ENCODE measurements at places on chromosomes 12 and 14. TPM values are rescaled to one million over a fixed set of nuclear protein-coding genes. Genes with fewer than 3 reads are reported as not detected.

GRCh38 chr12:67640863-67641262 is 7.7 kb upstream of the DYRK2 start:
- no peak for DNase-seq

Gene CDC42BPB
- 73.5 TPM for polyA plus RNA-seq

- no peak for DNase-seq
Measured at GRCh38 chr12:54858562-54858961, 4.2 kb downstream of the MUCL1 start.

DNA sequence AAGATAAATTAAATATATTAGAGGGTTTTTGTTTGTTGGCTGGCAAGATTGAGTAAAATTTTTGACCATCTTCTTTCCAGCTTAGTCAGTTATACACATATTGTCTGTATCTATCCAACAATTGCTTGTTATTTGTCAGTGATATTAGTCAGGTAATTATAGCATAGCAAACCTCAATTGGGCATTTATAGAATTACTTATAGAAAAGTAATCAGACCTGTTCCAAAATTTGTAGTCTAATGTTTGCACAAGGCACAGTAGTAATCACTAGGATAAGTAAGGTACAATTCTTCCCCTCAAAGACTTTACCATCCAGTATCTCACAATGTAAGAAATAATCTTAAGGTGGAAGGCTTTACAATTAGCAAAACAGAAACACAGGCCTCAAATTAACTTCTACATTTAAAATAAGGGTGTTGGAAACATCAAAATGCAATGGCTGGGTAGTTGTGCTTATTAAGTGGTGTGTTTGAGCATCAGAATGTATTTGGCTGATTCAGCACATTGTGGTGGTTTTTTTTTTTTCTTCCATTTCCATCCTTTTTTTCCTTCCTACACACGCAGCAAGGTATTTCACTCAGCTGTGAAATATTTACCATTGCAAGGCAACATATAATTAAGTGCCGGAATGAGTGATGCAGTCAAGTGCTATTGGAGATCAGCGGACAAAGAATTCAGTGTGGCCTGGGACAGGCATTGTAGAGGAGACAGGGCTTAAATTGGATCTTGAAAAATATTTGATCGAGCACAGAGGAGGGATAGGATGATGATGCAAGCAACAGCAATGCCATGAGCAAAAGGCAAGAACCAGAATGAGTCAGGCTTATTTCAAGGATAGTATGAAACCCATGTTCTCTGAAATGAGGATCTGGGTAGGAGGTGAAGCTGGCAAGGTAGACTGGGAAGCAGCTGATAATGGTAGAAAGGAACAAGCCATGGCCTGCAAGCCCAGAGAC is 178.2 kb downstream of the AKAP6 start:
- no peak for DNase-seq

- DNase-seq, result no peak
Measured at GRCh38 chr12:104063712-104064030, 660 bp upstream of the HCFC2 start.

DNA sequence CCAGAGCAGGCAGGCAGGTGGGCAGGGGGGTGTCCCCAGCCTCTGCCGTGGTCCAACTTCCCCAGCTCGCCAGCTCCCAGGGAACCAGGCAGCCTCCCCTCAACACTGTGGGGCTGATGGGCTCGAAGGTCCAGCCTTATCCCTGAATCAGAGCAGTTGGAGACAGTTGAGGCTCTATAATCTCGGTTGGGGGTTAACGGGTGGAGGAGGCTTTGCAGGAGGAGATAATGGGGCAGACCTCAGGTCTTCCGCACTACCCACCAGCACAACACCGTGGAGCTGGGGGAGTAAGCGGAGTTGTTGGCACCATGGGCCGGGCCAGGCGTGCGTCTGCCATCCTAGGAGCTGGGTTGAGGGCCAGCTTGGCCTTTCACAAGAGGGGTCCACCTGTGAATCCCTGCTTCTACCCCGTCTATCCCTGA is 13.9 kb upstream of the HDAC7 start:
- DNase-seq, result no peak

DNA sequence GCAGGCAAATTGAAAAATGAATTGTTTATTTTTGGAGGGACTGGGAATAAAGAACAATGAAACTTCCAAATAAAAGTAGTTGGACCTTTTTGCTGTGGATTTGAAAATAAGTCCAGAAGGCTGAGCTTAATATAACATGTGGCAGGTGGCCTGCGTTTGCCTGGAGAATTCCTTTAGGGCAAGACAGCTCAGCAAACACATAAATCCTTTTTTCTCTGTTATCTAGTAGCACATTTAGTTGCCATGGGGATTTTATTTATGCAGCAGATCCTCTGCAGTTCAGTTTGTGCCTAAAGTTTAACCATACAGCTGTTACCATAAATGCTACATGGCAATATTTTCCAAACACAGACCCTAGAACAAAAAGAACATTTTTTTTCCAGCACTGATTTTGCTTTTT is 180.0 kb downstream of the NPAS3 start:
- no peak for DNase-seq

- DNase-seq, result no peak
Measured at GRCh38 chr14:90778571-90779255, 37.5 kb downstream of the TTC7B start.

DNA sequence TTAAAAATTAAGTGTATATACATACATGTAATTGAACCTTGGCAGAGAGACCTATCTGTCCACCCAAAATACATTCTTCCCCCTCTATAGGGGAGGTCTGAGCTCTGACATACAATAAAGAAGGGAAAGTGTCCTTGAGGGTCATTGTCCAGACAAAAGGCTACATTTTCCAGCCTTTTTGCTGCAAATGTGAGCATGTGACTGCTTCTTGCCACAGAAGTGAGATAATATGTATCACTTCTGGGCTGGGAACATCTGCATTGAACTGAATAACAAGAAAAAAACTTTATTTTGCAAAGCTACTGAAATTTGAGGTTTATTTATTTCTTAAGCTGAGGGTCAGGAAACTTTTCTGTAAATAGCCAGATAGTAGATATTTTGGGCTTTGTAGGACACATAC is 131.3 kb downstream of the TBC1D30 start:
- no peak for DNase-seq

Gene SERPINA10
- not detected for polyA plus RNA-seq

Gene ADAMTS20
- 2.1 TPM for polyA plus RNA-seq

Gene PTPRB
- polyA plus RNA-seq, result 0.14 TPM

Gene CMA1
- polyA plus RNA-seq, result not detected

DNA sequence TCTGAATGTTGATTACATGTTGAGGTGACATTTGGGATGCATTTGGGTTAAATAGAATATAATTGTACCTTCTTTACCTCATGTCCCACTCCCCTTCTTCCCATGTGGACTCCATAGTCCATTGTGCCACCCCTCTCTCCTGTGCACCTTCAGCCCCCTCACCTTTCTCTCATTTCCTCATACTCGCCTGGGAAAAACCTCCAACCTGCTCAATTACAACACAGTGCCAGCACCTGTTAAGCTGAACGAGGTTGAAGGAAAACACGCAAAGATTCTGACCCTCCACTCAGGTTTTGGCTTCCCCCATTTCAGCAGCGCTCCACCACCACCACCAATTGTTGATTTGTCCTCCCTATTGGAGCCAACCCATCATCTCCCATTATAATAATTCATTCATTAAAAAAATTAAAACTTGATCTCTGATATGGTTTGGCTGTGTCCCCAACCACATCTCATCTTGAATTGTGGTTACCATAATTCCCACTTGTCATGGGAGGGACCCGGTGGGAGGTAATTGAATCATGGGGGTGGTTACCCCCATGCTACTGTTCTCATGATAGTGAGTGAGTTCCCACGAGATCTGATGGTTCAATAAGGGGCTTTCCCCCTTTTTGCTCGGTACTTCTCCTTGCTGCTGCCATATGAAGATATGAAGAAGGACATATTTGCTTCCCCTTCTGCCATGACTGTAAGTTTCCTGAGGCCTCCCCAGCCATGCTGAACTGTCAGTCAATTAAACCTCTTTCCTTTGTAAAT is 33.7 kb upstream of the PPP2R5C start:
- no peak for DNase-seq

DNA sequence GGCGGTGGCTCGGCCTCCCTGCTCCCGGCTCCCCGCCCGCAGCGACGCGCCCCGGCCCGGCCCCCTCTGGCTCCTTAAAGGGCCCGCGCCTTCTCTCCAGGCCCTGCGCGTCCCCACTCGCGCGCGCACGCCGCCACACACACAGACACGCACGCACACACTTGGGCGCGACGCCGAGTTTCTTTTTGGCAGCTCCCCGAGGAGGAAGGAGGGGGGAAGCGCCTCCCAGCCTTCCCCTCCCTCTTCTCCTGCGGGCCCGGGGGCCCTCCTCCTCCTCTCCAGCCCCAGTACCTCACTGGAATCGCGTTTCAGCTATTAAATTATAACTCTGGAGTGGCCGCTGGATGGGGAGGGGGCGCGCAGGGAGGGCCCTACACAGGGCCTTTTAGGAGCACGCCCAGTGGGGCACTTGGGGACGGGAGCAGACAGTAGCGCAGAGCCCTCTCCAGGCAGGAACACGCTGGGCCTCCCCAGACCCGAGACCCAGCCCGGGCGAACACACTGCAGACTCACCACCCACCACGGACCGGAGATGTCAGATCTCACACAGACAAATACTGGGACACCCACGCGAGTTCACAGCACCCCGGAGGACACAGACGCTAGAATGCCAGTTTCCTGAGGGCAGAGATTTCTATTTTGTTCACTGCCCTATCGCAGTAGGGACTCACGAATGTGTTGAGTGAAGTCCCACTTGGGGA is 411 bp upstream of the NCOR2 start:
- peak; percentile 77 for DNase-seq

DNA sequence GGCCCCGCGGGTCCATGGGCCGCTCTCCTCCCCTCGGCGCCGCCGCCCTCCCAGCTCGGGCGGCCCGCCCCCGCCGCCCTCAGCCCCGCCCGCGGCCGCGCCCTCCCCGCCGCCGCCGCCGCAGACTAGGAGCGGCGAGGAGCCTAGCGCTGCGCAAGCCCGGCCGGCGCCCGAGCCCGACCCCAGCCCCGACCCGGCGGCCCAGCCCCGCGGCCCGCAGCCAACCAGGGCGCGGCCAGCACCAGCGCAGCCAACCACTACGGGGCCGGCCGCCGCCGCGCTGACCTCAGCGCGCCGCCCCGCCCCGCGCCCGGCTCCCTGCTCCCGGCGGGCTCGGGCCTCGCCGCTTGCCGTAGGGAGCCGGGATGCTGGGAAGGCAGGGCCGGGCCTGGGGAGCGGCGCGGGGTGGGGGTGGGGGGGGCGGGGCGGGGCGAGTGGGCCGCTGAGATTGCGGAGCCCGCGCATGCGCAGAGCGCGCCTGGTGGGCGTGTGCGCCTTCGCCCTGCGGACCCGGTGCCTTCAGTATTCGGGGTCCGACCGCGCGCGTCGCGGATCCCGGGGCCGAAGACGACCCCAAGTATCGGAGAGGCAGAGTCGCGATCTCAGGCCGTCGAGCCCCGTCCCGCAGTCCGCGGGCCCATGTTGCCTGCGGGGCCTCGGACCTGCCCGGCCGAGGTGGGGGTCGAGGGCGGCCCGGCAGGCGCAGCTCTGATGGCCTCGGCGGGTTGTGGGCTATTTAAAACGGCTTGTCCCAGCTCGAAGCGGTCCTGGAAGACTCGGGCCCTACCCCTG is at the start of gene CDC42BPB:
TSS of gene CDC42BPB (minus strand) at position 178 of the 792 bp plus-strand sequence. CDS start 376 bp downstream, outside the sequence.
- DNase-seq, result peak; percentile 46

Gene HNF1A
- polyA plus RNA-seq, result not detected

GRCh38 chr12:56391721-56392120 is 29.1 kb upstream of the APOF start:
- DNase-seq, result no peak

DNA sequence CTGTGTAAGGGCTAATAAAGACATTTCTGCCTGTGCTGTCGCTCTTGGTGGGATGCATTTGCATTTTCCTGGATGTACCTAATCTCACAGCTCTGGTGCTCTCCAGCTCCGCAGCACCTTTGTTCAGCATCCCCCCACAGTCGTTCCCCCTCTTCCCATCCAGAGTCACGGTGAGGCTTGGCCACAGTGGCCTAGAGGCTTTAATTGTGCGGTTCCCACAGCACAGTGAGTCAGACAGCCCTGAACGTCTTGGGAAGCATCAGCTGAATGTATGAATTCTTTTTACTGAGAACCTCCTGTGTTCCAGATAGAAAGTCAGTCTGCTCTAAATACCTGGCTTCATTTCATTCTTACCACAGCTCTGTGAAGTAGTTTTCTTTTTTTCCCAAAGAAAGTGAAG is 28.7 kb downstream of the MLXIP start:
- no peak for DNase-seq

Gene RNASE7
- polyA plus RNA-seq, result not detected

Gene SLC4A8
- 8.6 TPM for polyA plus RNA-seq

GRCh38 chr12:104048811-104049210 is 1.2 kb downstream of the GLT8D2 start:
- no peak for DNase-seq

Gene ATL1
- 2.1 TPM for polyA plus RNA-seq

DNA sequence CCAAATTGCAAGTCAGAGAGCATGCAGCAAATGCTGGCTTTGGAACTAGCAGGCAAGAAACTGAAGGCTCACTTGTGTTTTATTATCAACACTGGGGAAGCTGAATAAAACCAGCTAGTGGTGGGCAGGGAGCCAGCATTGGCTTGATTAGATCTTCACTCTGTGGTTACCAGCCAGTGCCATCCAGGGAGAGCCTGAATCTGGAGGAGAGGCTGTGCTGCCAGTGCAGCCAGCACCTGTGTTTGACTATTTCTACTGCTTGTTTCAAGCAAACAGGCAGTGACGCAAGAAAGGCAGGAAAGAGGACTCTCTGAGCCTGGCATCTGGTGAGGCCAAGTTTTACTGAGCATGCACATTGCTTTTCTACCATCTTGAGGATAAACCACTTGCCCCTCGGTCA is 247.0 kb downstream of the PHLDA1 start:
- no peak for DNase-seq

GRCh38 chr12:34356233-34356987 is 334.1 kb downstream of the ALG10 start:
- no peak for DNase-seq

Measured in H1 (cell line).